ENCODE measurements at places on chromosomes 3 and 15.

DNA sequence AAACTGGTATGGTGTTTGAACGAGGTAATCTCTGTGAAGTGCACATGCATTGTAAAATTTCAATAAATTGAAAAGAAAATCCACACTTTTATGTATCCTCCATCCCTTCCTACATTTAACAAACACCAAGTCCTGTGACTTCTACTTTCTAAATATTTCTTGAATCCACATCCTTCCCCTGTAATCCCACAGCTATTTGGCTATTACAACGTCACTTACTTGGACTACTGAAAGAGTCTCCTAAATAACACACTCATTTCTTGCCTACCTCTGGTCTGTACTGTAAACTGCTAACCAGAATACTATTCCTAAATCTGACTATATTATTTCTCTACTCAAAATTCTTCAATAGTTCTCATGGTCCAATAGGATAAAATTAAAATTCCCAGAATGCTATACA is 176.1 kb downstream of the NEK10 start:
- no peak for DNase-seq

GRCh38 chr15:88704791-88705768 is 66.3 kb downstream of the ISG20 start:
- DNase-seq: no peak

GRCh38 chr15:86911022-86911421 is 831.4 kb downstream of the AGBL1 start:
- no peak for DNase-seq

- no peak for DNase-seq
These were observed 11.4 kb downstream of the CDIN1 start for GRCh38 chr15:36590838-36591237.

- DNase-seq: no peak
These were observed 218.2 kb upstream of the MDFIC2 start for GRCh38 chr3:70530626-70531025.

- no peak for DNase-seq
These were observed 5.2 kb downstream of the CAPN3 start for GRCh38 chr15:42364529-42364928.

GRCh38 chr15:57806003-57806402 is 99.5 kb downstream of the POLR2M start:
- DNase-seq: no peak

GRCh38 chr3:70853161-70853944 is 540.9 kb upstream of the MDFIC2 start:
- DNase-seq: no peak

- DNase-seq: no peak
These were observed 39.0 kb downstream of the LRTM1 start for GRCh38 chr3:54888873-54889272.

GRCh38 chr3:37297459-37297858 is 123.1 kb upstream of the LRRFIP2 start:
- DNase-seq: no peak

GRCh38 chr15:60790641-60791040 is 311.7 kb upstream of the ICE2 start:
- DNase-seq: no peak

GRCh38 chr3:25713341-25713985 is 48.8 kb upstream of the TOP2B start:
- no peak for DNase-seq

- no peak for DNase-seq
These were observed 517.6 kb upstream of the ROBO1 start for GRCh38 chr3:80285388-80285787.

- no peak for DNase-seq
These were observed 7.5 kb downstream of the CMTM7 start for GRCh38 chr3:32399030-32399620.

DNA sequence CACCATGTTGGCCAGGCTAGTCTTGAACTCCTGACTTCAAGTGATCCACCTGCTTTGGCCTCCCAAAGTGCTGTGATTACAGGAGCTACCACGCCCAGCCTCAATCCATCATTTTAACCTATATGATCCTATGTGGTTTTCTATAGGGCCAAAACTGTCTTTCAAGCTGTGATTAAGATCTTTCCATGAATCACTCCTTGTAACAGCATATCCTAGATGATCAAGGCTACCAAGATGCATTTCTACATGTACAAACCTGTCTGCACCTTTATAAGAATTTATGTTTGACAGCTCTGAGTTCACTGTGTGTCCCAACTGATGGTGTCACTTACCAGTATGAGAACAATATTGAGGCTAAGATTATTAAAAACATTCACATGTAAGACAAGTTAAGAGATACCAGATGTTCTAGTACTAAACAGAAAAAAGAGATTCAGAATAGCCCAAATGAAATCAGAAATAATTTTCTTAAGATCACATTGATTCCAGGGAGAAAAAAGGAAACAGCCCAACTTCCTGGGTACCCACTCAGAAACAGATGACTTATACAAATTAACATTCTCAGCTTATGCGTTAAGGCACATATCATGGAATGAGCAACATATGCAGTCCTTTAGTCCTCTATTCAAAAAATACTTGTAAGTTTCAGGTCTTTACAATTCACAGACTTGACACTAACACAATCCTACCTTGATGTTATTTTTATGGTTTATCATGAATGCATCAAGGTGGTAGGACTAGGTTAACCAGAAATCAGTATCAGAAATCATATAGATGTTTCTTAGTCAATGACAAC is 24.8 kb upstream of the PPIB start:
- no peak for DNase-seq

GRCh38 chr3:114274929-114275328 is 18.9 kb upstream of the TIGIT start:
- DNase-seq: no peak

GRCh38 chr3:42148982-42149432 is 57.9 kb downstream of the TRAK1 start:
- DNase-seq: no peak

- no peak for DNase-seq
These were observed 1.4 kb upstream of the RAD18 start for GRCh38 chr3:8964436-8965370.

DNA sequence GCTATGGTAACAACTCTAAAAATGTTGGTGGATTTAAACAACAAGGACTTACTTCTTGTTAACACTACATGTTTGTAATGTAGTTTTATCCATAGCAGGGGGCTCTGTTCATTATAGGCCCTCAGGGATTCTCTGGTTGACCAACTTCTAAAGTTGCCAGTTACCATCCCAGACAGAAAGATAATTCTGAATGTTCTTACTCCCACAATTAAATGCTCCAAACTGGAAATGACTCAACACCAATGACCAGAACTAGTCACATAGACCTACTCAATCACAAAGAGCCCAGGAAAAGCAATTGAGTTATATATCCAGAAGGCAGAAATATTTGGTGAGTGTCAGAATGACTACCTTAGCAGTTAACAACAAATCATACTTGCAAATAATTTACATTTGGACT is 199.3 kb upstream of the UMPS start:
- DNase-seq: no peak

- no peak for DNase-seq
These were observed 45.2 kb downstream of the CMC1 start for GRCh38 chr3:28286595-28286994.

DNA sequence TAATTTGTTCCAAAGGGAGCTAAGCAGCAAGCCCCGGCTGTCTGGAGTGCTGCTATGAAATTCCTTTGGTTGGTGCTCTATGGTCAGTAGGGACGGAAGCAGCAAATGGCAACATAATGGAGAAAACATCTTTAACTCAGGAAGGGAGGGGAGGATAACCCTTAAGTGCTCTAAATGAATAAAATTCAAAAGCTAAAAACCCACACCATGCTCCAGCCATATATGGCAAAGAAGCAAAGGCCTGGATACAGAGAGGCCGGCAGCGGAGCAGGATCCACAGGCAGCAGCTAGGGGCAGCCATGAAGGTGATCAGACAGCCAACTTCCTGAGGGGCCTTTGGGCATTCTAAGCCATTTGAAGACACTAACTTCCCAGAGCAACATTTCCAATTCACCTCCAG is 38.9 kb downstream of the IL17RD start:
- no peak for DNase-seq

- no peak for DNase-seq
These were observed 27.8 kb downstream of the CFAP161 start for GRCh38 chr15:81161851-81162250.

- no peak for DNase-seq
These were observed 23.5 kb upstream of the LRRFIP2 start for GRCh38 chr3:37197810-37198371.

GRCh38 chr3:9916734-9917680 is at the start of gene IL17RC:
IL17RC (plus strand) TSS chr3:9917098; CDS start chr3:9917316, 218 bp downstream.
- DNase-seq: no peak

DNA sequence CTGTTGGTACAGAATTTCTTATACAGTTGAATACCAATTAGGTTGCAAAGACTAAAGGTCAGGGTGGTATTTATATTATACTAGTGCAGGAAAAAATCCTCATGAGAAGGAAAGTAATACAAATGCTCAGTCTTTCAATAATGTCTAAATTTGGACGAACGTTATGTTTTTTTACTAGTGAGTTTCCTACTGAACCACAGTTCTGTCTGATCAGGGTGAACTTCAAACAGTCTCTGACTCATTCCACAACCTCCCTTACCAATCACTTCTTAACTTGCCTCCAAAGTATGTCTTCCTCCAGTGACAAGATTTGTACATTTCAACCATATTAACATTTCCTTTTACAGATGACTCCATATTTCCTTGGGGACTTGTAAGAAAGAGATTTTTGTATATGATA is 3.4 kb downstream of the TMEM212 start:
- no peak for DNase-seq

DNA sequence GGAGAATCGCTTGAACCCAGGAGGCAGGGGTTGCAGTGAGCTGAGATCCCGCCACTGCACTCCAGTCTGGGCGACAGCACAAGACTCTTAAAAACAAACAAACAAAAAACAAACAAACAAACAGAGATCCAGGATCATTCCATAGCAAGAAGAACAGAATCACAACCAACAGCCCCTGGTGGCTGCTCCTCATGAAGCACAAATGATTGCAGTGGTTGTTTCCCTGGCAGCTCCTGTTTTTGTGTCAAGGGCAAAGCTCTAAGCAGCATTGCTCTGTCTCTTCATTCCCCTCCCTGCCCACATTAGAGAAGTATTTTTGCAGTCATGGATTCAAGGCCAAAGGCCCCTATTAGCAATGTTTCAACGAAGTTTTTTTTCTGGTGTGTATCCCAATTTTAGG is 25.8 kb upstream of the BLM start:
- no peak for DNase-seq

- DNase-seq: no peak
These were observed 28.8 kb downstream of the NUP210 start for GRCh38 chr3:13391308-13391707.

GRCh38 chr3:164458986-164459385 is 619.3 kb downstream of the SI start:
- no peak for DNase-seq

- no peak for DNase-seq
These were observed 12.0 kb downstream of the SAMMSON start for GRCh38 chr3:70011582-70011981.

GRCh38 chr15:79849789-79850188 is 47.0 kb downstream of the MTHFS start:
- DNase-seq: no peak

DNA sequence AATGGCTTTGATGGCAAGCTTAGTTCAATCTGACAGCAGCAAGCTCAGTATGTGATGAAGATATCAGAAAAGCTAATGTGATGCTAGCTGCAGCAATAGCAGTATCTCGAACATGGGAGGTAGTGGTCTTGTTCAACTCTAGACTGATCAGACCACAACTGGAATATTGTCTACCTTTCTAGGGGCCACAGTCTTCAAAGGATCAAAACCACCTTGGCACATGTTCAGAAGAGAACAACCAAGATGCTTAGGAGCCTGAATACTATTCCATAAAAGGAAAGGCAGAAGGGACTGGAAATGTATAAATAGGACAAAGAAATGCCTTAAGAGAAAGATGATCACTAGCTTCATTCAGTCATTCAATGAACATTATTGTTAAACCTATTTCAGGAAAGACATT is 2.3 kb downstream of the C3orf70 start:
- DNase-seq: no peak

GRCh38 chr3:73249047-73249446 is 187.6 kb downstream of the EBLN2 start:
- DNase-seq: no peak

DNA sequence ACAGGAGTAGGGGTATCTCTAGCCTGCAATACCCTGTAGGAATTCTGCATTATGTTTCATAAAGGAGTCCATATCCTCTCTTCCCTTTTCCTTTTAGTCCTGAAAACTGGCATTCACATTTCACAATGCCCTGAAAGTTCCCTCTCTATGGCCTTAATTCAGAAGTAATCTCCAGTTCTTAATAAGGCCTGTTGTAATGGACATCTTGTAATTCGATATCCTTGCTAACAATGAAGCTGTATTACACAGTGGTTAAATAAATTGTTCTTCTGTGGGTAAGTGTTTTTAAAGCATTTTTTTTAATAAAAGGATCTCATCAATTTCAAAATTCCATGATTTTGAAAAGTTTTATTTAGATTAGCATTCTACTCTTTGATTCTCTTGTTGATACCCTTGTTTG is 34.3 kb upstream of the NEO1 start:
- no peak for DNase-seq

GRCh38 chr15:80673561-80674244 is 21.4 kb upstream of the ABHD17C start:
- DNase-seq: no peak

- no peak for DNase-seq
These were observed 90.3 kb downstream of the TMEM212 start for GRCh38 chr3:171933441-171933840.

DNA sequence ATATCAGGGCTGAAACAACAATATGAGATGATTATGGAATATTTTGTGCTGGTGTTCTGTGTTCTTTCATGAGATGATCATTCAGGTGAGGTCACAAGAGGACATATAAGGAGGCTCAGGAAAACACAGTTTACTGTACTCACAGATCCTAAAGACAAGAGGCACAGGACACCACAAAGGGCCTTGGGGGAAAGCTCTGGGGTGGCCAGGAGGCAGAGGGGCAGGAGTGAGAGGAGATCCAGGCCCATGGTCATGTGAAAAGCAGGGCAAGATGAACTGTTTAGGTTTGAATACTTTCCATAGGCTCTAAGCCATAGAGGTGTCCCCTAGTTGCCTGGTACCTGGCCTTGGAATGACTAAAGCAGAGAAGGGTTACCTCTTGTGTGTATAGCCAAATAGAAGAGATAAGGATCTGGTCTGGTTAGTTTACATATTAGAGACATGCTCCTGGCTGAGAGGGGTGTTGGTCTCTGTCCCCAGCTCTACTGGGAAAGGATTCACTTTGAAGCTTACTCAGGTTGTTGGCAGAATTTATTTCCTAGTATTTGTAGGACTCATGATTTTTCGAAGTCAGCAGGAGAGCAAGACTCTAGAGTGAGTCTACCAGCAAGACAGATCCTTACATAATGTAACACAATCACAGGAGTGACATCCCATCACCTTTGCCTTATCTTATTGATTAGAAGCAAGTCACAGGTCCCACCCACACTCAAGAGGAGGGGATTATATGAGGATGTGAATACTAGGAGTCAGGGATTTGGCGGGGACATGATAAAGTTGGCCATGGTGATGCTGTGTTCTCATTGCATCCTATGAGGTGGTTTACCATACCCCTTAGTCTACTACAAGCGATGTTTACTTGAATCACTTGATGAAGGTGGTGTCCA is 11.3 kb upstream of the TM4SF1 start:
- DNase-seq: no peak

All from activated T-helper 1 cell treated with anti-CD3 and anti-CD28 coated beads, Interleukin-2, amount 50 U/mL, for 16 hours (primary cell).